ENCODE measurements at places on chromosomes 7 and 10.

- DNase-seq = no peak
Measured at GRCh38 chr10:61702584-61702983, 39.9 kb downstream of the CABCOCO1 start.

- no peak for DNase-seq
Measured at GRCh38 chr7:154769001-154769400, 233.9 kb downstream of the PAXIP1 start.

DNA sequence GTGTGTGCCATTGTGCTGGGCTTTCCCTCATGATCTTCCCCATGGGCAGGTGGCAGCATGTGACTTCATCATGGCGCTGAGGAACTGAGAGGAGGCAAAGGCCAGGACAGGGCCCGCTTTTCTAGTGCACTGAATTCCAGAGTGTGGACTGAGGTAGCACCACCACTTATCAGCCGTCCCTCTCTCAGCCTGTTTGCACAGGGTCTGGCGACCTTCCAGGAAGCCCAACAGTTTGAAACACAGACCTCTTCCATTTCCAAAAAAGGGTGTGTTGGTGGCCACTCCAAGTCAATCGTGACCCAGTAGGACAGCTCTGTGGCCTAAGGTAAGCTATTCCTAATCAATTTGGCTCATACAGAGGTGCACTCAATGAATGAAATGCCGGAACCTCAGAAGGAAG is 4.4 kb downstream of the DNAJC30 start:
- no peak for DNase-seq

DNA sequence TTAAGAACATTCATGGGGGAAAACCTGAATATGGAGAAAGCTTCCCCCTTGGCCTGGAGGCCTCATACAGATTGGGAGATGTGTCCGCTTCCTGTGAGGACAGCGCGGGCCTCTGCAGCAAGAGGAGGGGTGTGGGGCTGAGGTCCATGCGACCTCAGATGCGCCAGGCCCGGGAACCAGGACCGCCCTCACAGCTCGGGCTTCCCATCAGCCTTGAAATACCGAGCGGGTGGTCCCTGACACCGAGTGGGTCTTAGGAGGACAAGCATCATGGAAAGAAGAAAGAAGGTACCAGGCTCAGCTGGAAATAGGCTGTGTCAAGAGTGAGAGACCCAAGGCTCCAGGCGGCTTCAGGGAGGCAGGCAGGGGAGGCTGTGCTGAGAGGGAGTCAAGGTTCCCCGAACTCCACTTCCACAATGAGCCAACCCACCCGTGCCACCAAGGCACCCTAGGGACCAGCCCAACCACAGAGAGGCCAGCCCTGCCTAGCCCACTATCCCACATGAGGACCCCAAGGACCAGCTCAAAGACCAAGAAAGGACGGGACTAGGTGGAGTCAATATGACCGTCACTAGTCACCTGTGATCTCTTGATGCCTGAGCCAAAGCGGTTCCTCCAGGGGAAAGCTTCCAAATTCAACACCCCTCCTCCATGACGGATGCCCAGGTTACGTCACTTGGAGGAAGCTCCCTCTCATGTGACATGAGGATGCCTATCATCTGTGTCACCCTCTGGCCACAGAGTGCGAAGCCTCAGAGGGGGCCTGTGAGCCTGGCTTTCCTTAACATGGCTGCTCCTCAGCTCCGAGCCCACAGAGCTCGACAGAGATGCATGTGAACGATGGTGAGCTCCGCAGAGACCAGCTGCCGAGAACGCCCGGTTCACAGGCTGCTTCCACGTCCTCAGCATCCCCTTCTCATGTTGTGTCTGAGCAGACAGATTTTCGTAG is 103.7 kb downstream of the TCERG1L start:
- no peak for DNase-seq

DNA sequence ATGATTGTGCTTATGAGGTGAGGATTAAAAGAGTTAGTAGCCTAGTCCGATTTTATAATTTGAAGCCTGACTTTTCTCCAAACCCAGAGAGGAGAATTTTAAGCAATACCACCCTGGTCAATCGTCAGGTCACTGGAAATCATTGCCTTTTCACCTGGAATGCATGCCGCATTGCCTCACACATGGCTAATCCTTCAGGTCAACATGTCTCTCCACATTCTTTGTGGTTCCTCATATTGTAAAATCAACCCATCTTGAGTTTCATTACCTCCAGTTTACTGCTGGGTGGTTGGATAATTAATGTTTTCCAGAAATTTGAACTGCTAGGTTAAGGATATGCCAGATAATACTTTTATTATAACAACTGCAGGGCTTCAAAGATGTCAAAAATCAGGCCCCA is 55.6 kb upstream of the SEMA3E start:
- DNase-seq = no peak

DNA sequence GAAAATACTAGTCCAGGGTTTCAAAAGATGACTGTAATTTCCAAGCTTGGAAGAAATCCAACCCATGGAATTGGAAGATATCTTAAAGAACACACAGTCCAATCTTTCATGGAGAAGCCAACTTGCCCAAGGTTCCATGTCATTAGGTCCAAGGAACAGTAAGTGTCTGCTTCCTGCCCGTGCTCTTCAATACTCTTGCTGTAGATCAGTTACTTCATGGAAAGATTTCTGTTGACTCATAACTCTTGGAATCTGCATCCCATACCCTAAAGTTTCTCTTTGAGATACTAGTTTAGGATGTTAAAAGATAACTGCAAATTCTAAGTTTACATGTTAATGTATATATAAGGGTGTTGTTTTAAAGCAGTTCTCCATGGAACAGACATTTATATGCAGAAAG is 127.9 kb upstream of the SLC13A1 start:
- no peak for DNase-seq

GRCh38 chr10:46520941-46521340 is 35.5 kb downstream of the GPRIN2 start:
- peak; percentile 2 for DNase-seq

GRCh38 chr10:100519311-100520051 is at the start of gene SEC31B:
Gene SEC31B, minus strand, starts transcription at chr10:100519861. Its CDS starts 2,909 bp downstream, at chr10:100516952.
- no peak for DNase-seq

DNA sequence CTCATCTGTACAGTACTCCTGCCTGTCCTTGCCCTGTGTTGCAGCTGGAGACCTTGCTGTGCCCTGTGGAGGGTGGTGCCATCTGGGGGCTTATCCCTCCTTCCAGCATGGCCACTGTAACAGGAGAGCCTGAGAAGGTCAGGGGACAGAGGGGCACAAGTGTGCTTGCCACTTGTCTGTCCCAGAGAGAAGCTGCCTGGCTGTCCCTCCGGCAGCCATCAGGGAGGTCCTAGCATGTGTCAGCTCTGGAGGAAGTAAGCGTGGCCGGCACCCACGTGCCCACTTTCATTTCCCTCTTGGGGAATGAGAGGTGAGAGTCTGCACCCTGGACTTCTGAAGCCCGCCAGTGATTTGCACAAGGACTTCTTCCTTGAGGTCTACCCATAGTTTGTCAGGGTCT is 97.0 kb upstream of the PPIF start:
- DNase-seq = no peak
